ENCODE measurements at places on chromosomes 5 and 9.

GRCh38 chr5:30650311-30650710, 543.2 kb upstream of the CDH6 start:
- no peak for DNase-seq

GRCh38 chr5:171808453-171808852, 22.8 kb downstream of the SMIM23 start:
- no peak for DNase-seq

GRCh38 chr5:134543820-134544614, 18.5 kb downstream of the JADE2 start:
- no peak for DNase-seq

DNA sequence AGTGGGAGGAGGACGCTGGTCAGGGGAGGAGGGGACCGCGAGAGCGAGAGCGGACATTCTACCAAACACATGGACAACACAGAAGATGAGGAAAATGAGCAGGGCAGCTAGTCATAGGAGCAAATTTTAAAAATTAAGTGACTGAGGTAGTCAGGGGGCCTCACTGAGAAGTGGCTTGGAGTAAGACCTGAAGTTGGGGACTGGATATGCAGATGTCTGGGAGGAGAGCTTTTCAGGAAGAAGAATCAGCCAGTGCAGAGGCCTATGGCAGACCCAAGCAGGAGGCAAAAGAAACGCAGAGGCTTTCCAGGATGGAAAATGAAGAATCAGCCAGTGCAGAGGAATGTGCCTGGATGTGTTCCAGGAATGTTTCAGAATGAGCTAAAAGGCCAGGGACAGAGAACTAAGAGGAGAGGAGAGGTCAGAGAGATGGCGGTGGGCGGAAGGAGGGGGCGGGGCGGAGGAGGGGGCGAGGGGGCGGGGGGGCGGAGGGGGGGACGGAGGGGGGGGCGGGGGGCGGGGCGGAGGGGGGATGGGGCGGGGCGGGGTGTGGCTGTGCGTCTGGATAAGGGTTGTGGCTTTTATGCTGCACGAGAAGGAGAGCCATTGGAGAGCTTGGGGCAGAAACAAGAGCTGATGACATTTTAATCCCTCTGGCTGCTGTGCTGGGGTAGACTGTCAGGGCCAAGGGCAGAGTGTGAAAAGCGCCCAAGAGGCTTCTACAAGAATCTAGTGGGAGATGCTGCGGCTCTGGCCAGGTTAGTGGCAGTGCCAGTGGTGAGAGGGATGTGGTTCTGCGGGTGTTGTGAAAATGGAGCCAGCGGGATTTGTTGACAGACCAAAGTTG, 129.6 kb downstream of the KCNIP1 start:
- DNase-seq: no peak

DNA sequence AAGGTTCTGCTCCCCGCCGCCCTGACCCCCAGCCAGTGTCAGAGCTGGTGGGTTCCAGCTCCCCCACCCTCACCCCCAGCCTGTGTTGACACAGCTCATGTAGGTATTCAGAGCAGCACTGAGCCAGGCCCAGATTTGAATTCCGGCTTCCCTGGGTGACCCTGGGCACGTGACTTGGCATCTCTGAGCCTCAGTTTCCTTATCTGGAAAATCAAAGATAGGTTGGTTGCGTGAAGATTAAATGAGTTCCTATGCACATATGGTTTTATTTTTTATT, 42.0 kb downstream of the HMCN2 start:
- DNase-seq: no peak

DNA sequence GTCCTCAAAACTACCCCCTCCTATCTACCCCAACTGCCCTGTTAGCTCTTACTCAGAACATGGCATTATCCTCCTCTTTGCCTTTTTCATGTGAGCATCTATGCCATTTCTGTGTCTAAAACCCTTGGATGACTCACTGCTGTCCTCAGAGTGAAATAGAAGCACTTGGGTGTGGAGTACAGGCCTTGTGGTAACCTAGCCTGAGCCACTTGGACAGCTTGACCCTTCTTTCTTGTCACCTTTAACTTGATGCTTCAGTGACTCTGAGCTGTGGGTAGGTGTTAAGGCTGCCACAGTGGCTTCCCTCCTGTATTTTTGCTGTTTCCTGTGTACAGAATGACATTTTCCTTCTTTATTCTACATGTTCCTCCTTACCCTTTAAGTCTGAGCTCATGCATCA, 391.4 kb downstream of the SH3GL2 start:
- no peak for DNase-seq
